Cardiac muscle cell (in vitro differentiated cells and primary cell): ENCODE measurements at places on chromosomes 1 and 21. TPM values are rescaled to one million over a fixed set of nuclear protein-coding genes. Genes with fewer than 3 reads are reported as not detected.

Gene HTR6
- total RNA-seq = not detected in 2 replicates

Gene ZBED6
- total RNA-seq = 6.3 and 8.6 TPM in 2 replicates

Gene TEX38
- 1.2 TPM in 1 of 2 replicates, not detected in the other for total RNA-seq

DNA sequence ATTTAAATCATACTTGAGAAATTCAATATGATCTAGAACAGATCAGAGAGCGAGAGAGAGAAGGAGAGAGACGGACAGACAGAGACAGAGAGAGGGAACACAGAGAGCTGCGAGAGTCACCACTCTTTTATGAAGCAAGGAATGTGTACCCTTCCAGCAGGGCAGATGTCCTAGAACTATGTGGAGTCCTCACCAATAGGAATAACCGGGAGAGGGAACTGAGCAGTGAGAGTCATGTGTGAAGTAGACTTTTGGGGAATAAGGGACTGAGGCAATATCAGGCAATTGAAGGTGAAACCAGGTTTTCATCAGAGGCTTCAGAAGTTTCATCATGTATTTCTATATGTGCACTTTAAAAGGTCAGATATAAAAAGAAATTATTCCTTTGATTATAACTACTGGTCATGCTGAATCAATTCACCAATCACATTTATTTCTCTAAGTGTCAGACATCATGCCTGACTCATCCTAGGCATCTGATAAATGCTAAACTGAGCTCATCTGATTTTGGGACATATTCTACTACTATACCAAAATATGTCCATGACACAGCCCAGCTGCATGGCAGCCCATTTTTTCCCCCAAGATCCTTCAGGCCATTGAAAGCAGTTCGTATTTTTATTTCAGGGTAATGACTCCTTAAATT lies 22.4 kb downstream of the VTCN1 start:
- H3K4me3 ChIP-seq = no peak overlapping the region
- no peak for DNase-seq
- H3K4me1 ChIP-seq = peaks cover 7% of the 10 kb centered on the region
- H3K36me3 ChIP-seq = no peaks in the 10 kb centered on the region

Gene VTCN1
- total RNA-seq = 0.04 TPM in 1 of 2 replicates, not detected in the other

DNA sequence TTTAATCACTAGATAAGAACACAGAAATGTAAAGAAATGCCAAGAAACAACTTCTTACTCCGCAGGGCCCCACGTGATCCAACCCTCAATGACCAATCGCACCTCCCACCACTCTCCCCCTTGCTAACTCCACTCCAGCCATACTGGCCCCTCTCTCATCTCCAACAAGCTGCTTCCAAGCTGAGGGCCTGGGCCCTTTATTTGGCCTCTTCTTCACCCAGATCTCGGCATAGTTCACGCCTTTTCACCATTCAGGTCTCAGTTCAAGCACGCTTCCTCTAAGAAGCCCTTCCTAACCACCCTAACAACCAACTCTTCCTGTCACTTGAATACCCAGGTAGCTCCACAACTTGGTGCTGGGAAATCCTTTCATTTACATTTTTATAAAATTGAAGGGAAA lies 110.7 kb downstream of the TGFBR3 start:
- H3K36me3 ChIP-seq = no peaks in the 10 kb centered on the region
- no peak overlapping the region for H3K27ac ChIP-seq
- no peak for DNase-seq
- no peaks in the 10 kb centered on the region for H3K4me1 ChIP-seq
- H3K27me3 ChIP-seq = no peaks in the 10 kb centered on the region

Gene SPATA21
- total RNA-seq = 0.18 TPM in 1 of 2 replicates, not detected in the other

- no peaks in the 10 kb centered on the region for H3K27me3 ChIP-seq
- no peak overlapping the region for H3K27ac ChIP-seq
- H3K4me1 ChIP-seq = peaks cover 19% of the 10 kb centered on the region
Observed at GRCh38 chr1:235935235-235936225, 68.8 kb upstream of the LYST start.

- no peak overlapping the region for H3K4me3 ChIP-seq
- H3K36me3 ChIP-seq = no peaks in the 10 kb centered on the region
- no peak overlapping the region for H3K27ac ChIP-seq
- DNase-seq = no peak
- H3K4me1 ChIP-seq = peaks cover 6% of the 10 kb centered on the region
Observed at GRCh38 chr1:163406772-163407171, 85.0 kb downstream of the NUF2 start.

GRCh38 chr1:158675563-158676323 lies 10.8 kb downstream of the SPTA1 start:
- no peaks in the 10 kb centered on the region for H3K27me3 ChIP-seq
- H3K36me3 ChIP-seq = no peaks in the 10 kb centered on the region
- DNase-seq = no peak
- no peak overlapping the region for H3K4me3 ChIP-seq
- no peak overlapping the region for H3K27ac ChIP-seq
- H3K4me1 ChIP-seq = no peaks in the 10 kb centered on the region

Gene UTS2
- total RNA-seq = not detected in 2 replicates

GRCh38 chr1:89454845-89455521 lies 69.6 kb upstream of the LRRC8B start:
- H3K4me1 ChIP-seq = peaks cover 13% of the 10 kb centered on the region
- no peaks in the 10 kb centered on the region for H3K27me3 ChIP-seq
- peak; percentile 39 for DNase-seq
- H3K27ac ChIP-seq = no peak overlapping the region
